ENCODE measurements at places on chromosomes 11 and 22.

- no peak overlapping the region for H3K4me3 ChIP-seq
- H3K4me1 ChIP-seq, result peaks cover 29% of the 10 kb centered on the region
- no peaks in the 10 kb centered on the region for H3K36me3 ChIP-seq
These were observed 5.2 kb downstream of the SLC25A17 start for GRCh38 chr22:40813912-40814315.

- peaks cover 8% of the 10 kb centered on the region for H3K4me1 ChIP-seq
- H3K4me3 ChIP-seq, result no peak overlapping the region
- H3K36me3 ChIP-seq, result peaks cover 8% of the 10 kb centered on the region
These were observed 6.0 kb downstream of the PKNOX2 start for GRCh38 chr11:125170510-125171031.

- H3K4me1 ChIP-seq, result peaks cover 4% of the 10 kb centered on the region
- H3K27me3 ChIP-seq, result peaks cover 62% of the 10 kb centered on the region
- H3K36me3 ChIP-seq, result peaks cover 6% of the 10 kb centered on the region
- no peak overlapping the region for H3K27ac ChIP-seq
- H3K4me3 ChIP-seq, result no peak overlapping the region
These were observed 89.6 kb downstream of the ISX start for GRCh38 chr22:35155403-35156025.

- H3K4me3 ChIP-seq, result no peak overlapping the region
- H3K4me1 ChIP-seq, result no peaks in the 10 kb centered on the region
- no peak for DNase-seq
- no peak overlapping the region for H3K27ac ChIP-seq
- no peaks in the 10 kb centered on the region for H3K27me3 ChIP-seq
These were observed 48.8 kb downstream of the CWF19L2 start for GRCh38 chr11:107408762-107409211.

- peaks cover 25% of the 10 kb centered on the region for H3K27me3 ChIP-seq
- H3K4me1 ChIP-seq, result peaks cover 4% of the 10 kb centered on the region
- no peaks in the 10 kb centered on the region for H3K36me3 ChIP-seq
- peak; percentile 57 for DNase-seq
- H3K4me3 ChIP-seq, result no peak overlapping the region
These were observed 99.7 kb upstream of the IGLL5 start for GRCh38 chr22:22787786-22788459.

DNA sequence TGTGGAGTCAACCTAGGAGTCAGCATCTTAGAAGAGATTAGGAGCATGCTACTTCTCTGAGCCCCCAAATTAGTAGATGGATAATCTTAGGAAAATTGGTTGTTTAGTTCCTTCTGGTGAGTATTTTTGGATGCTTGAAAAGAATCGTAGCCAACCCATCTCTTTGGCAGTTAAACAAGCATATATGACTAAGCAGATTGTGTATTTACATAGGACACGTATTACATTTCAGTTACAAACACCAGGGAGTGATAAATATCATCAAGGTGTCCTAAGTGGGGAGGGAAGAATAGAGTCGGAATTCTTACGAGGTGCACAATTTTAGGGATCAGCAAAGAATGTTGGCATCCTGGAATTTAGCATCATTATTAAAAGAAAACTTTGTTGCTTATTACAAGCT is 13.5 kb downstream of the PLET1 start:
- no peaks in the 10 kb centered on the region for H3K27me3 ChIP-seq
- H3K36me3 ChIP-seq, result no peaks in the 10 kb centered on the region
- H3K4me1 ChIP-seq, result no peaks in the 10 kb centered on the region
- no peak overlapping the region for H3K27ac ChIP-seq
